Suppressor macrophage (primary cell): ENCODE measurements at places on chromosomes 16 and 17.

DNA sequence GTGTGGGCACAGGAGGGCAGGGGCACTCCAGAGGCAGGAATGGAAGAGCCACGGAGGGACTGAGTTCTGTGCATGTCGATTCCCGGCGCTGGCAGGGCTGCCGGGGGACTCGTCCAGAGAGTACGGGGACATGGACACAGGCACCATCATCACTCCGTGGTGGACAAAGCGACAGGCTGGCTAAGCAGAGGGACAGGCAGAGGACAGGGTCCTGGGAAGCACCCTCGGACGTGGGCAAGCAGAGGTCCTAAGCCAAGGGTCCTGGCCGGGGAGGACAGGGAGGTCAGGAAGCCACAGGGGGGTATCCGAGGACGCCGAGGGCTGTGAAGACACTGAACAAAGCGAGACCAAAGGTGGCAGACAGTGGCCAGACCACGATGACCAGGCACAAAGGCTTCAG lies 44.3 kb upstream of the ENPP7 start:
- DNase-seq: no peak

DNA sequence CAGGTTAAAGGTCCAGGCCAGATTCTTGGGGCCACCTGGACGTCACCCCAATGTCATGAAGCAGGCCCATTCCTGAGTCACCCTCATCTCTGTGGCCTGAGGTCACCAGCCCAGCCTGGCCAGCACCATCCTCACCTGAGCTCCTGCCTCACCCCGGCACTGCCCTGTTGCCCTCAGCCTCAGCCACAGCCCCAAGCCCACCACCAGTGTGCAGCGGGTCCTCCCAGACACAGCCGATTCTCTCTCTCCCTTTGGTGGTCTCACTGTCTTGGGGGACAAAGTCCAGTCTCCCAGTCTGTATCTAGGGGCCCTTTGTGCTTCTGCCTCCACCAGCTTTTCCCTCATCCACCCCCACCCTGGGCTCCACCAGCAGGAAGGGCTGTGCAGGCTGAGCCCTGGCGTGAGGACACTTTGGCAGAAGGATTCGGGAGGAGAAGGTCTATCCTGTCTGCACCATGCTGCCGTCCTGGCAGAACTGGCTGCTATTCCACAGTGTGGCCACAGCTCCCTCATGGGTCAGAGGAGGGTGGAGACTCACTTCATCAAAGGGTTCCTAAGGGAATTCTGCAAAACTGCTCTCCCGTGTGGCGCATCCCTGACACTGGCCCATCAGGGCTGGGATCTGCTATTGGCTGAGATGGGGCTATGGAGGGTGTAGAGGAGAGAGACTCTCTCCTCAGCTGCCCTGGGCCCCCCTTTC lies 64.3 kb downstream of the PRMT7 start:
- DNase-seq: no peak

DNA sequence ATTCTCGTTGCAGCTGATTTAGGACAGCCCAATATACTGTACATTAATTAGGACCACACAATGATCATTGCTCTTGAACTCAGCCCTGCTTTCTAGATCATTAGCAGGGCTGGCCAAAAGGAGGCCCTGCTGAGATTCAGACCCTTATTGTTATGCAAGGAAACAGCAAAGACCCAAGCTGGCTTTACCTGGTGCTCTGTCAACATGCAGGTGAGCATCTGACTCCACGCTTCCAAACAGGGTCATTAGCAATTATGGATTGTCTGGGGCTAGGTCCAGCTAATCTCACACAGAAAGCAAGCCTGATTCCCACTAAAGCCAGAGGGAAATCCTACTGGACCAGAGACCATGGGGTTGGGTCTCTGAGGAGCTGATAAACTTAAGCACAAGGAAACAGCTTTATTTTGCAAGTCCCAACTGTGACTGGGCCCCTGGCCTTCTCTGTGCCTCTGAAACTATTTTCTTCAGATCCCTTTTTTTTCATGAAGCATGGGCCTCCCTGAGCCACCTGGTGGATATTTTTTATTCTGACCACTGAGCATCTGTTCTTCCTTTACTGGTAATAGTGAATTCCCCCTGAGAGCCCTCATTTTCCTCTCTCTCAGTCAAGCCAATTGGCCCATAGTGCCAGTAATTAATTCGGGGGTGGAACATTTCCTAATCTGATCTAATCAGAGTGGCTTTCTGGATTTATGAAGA lies 236.1 kb downstream of the GRIN2A start:
- no peak for DNase-seq

GRCh38 chr17:2594722-2595599 lies 1.5 kb downstream of the PAFAH1B1 start:
- DNase-seq: no peak

DNA sequence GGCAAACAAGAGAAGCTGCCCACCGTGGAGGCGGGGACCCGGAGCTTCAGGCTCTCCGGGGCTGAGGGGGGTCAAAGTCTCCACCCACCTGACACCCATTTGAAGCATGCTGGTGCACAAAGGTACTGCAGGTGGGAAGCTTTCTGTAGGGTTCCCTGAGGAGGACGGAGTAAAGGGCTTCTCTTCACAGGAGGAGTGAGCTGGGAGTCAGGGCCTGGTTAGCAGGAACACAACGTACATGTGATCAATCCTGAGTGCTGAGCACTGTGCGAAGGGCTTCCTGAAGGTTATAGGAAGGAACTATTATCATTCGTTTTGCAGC lies 252.9 kb upstream of the RPL38 start:
- DNase-seq: no peak

DNA sequence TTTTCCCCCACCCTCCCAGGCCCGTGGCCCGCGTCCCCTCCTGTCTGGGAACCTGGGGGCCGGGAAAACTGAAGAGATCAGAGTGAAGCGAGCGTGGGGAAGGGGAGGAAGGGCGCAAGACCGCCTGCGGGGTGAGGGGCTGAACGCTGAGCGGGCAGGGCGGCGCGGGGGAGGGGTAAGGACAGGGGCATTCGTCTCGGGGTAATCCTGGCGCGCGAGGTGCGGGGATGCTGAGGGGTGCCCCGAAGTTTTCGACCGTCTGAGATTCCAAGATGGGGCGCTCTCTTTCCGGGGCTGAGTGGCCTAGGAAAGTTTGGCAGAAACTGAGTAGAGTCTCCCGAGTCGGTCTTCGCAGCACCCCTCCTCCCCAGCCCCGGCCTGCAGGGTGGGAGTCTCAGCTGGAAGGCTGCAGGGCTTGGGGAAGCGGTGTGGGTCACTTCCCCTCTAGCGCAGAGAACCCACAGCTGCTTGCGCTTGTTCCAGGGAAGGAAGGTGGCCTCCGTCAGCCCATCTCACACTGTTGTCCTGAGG lies 555 bp downstream of the TTYH2 start:
- DNase-seq: peak; percentile 76

DNA sequence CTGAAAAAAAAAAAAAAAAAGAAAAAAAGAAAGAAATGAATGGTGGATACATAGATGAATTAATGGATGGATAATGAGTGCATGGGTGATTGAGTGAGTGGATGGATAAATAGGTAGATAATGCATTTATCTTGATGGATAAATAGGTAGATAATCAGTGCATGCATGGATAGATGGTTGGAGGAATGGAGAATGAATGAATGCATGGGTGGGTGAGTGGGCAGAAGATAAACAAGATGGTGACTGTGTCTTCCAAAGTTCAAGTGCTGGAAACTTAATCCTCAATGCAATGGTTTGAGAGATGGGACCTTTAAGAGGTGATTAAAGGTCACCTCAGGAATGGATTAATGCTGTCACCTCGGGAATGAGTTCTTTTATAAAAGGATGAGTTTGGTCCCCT lies 6.8 kb upstream of the RNF112 start:
- DNase-seq: no peak

- DNase-seq: peak; percentile 15
Measured at GRCh38 chr17:36008998-36009665, 7.8 kb upstream of the CCL15 start.

- DNase-seq: no peak
Measured at GRCh38 chr17:62666061-62666800, 38.8 kb downstream of the MRC2 start.

GRCh38 chr17:67784364-67785121 lies 40.8 kb upstream of the BPTF start:
- no peak for DNase-seq

GRCh38 chr16:83967838-83968305 lies at the start of gene NECAB2:
NECAB2 (plus strand) TSS chr16:83968244; CDS start chr16:83968649, 405 bp downstream.
- DNase-seq: peak; percentile 50

DNA sequence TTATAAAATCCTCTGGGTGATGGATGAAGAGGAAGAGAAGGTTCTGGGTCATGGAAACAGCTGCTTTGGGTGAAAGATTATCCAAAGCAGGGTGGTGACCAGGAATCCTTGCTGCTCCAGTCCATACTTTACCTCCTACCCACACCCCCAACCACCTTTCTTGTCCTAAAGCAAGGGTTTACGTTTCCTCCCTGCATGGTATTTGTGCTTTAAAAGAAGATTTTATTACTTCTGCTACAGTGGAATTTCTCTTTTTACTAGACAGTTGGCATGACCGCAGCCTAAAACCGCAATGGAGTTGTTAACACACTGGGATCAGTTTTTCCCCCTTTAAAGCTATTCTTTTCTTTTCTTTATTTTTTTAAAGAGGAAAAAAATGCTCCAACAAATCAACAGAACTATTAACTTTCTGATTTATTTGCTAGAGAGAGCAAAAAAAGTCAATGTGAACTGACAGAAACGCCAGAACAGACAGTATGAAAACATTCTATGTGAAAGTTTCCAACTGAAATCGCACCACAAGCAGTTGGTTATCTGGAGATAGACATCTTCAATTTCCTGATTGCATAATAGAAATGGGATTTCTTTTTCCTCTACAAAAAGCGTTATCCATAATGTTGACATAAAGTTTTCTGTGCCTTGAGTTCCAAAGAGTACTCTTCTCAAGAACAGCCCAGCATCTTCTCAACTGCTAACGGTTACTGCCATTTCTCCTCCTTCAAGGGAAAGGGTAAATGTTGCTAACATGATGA lies 236.0 kb downstream of the IRX3 start:
- no peak for DNase-seq

GRCh38 chr17:18146980-18147379 lies 36.6 kb upstream of the ALKBH5 start:
- no peak for DNase-seq

DNA sequence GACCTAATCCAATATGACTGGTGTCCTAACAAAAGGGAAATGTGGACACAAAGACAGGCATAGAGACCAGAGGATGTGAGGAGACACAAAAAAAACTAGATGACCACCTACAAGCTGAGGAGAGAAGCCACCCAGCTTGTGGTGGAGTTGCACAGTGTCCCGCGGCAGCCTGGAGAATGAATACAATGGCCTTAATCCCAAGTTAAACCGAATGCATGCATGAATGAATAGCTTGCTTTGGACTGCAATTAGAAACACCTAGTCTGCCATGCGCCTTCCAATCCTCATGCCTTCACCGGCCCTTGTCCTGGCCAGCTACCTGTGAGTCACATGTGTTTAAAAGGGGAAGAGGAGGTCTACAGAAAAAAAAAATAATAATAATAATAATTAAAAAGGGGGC lies 72.0 kb downstream of the CNGB1 start:
- DNase-seq: no peak

DNA sequence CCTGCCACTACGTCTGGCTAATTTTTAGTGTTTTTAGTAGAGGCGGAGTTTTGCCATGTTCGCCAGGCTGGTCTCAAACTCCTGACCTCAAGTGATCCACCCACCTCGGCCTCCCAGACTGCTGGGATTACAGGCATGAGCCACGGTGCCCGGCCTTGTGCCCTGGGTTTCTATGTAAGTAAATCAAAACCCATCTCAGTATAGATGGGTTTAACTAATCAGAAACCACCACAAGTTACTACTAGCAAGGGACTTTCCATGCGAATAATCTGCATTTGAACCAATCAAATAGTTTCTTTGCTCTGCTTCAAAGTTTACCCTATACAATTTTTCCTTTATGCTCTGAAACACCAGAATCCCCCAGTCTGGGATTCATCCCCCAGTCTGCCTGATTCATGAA lies 16.5 kb upstream of the EIF1 start:
- DNase-seq: no peak

GRCh38 chr16:12017558-12017957 lies 41.0 kb downstream of the SNX29 start:
- DNase-seq: no peak

DNA sequence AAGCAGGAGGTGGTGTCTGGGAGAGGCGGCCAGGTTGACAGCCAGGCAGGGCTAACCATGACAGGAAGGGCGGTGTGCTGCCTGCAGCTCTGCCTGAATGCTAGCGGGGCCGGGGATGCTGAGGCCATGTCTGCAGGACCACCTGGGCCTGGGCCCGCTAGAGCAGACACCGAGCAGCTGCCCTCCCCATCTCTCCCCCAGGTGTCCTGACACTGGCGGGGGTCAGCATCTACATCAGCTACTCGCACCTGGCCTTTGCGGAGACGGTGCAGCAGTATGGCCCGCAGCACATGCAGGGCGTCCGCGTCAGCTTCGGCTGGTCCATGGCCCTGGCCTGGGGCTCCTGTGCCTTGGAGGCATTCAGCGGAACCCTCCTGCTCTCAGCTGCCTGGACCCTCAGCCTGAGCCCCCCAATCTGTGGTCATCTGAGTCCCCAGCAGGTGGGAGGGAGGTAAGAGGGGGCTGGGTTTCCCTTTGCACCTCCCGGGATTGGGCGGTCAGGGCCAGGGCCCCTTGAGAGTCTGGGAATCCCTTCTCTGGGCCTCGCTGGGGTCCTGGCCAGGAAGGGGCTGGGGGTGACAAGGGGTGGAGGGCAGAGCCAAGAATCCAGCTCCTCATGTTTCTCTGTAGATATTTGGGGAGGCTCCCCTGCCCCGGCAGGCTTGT lies 7.5 kb downstream of the TMEM235 start:
- DNase-seq: no peak

- no peak for DNase-seq
Measured at GRCh38 chr16:47622451-47623176, 161.5 kb downstream of the PHKB start.

DNA sequence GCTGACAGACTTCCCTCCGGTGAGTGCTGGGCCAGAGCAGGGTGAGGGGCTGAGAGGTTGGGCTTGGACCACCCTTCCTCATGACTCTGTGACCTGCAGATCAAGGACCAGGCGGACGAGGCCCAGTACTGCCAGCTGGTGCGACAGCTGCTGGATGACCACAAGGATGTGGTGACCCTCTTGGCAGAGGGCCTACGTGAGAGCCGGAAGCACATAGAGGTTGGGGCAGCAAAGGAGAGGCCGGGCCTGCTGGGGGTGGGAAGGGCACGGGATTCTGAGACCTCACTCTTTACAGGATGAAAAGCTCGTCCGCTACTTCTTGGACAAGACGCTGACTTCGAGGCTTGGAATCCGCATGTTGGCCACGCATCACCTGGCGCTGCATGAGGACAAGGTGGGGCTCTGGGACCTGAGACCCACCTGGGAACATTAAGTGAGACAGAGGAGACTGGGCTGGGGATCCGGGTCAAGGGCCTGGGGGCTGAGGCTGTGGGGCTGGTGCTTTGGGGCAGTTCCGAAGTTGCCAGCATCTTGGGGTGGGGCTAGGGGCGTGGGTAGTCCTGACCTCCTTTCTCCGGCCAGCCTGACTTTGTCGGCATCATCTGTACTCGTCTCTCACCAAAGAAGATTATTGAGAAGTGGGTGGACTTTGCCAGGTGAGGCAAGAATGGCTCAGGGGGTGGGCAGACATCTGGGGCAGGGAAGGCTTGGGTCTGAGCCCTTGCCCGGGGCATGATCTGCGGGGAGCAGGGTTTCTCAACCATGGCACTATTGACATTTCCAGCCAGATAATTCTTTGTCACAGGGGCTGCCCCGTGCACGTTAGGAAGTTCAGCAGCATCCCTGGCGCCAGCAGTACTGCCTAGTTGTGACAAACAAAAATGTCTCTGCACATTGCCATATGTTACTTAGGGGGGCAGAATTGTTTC lies 2.2 kb downstream of the BCKDK start:
- no peak for DNase-seq

GRCh38 chr17:41537990-41538389 lies 9.9 kb upstream of the KRT19 start:
- no peak for DNase-seq

- no peak for DNase-seq
Measured at GRCh38 chr17:19757536-19758180, 9.6 kb upstream of the ALDH3A1 start.

GRCh38 chr17:2275722-2276121 lies 27.9 kb downstream of the SMG6 start:
- DNase-seq: no peak
